ENCODE measurements at places on chromosomes 2 and 18. TPM values are rescaled to one million over a fixed set of nuclear protein-coding genes. Genes with fewer than 3 reads are reported as not detected.

DNA sequence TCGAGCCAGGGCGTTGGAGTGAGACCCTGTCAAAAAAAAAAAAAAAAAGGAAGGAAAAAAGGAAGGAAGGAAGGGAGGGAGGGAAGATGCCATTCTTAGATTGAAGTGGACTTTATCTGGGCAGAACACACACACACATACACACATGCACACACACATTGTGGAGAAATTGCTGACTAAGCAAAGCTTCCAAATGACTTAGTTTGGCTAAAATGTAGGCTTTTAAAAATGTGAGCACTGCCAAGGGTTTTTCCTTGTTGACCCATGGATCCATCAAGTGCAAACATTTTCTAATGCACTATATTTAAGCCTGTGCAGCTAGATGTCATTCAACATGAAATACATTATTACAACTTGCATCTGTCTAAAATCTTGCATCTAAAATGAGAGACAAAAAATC is 564 bp upstream of the TTR start:
- H3K27ac ChIP-seq = no peak overlapping the region
- no peaks in the 10 kb centered on the region for H3K4me1 ChIP-seq
- peaks cover 22% of the 10 kb centered on the region for H3K27me3 ChIP-seq

DNA sequence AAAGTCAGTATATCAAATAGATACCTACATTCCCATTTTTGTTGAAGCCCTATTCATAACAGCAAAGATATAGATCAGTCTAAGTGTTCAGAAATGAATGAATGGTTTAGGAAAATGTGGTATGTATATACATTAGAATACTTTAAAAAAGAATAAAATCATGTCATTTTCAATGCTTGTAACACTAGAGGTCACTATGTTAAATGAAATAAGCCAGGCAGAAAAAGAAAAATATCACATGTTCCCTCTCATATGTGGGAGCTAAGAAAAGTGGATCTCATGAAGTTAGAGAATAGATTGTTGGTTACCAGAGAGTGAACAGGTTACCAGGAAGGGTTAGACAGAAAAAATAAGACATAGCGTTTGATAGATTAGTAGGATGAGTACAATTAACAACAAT is 1111.0 kb upstream of the SLC39A10 start:
- H3K4me1 ChIP-seq = no peaks in the 10 kb centered on the region
- no peaks in the 10 kb centered on the region for H3K36me3 ChIP-seq
- H3K27me3 ChIP-seq = no peaks in the 10 kb centered on the region
- no peak for DNase-seq

DNA sequence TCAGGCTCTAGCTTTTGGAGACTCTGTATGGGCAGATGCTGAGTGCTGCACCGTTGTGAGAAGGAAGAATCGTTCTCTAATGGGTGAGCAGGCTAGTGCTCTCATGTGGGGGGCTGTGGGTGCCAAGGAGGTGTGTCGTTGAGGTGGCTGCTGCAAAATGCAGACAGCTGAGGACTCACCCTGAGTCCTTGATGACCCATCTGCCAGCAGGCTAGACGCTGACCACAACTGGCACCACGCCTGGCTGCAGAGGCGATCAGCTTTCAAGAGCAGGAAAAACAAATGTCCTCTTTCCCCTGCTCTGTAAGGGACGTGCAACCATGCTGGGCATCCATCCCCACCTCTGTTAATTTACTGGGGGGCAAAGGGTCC is 48.2 kb downstream of the HAUS1 start:
- H3K27me3 ChIP-seq = no peaks in the 10 kb centered on the region
- DNase-seq = no peak
- peaks cover 51% of the 10 kb centered on the region for H3K4me1 ChIP-seq
- peaks cover 3% of the 10 kb centered on the region for H3K36me3 ChIP-seq

DNA sequence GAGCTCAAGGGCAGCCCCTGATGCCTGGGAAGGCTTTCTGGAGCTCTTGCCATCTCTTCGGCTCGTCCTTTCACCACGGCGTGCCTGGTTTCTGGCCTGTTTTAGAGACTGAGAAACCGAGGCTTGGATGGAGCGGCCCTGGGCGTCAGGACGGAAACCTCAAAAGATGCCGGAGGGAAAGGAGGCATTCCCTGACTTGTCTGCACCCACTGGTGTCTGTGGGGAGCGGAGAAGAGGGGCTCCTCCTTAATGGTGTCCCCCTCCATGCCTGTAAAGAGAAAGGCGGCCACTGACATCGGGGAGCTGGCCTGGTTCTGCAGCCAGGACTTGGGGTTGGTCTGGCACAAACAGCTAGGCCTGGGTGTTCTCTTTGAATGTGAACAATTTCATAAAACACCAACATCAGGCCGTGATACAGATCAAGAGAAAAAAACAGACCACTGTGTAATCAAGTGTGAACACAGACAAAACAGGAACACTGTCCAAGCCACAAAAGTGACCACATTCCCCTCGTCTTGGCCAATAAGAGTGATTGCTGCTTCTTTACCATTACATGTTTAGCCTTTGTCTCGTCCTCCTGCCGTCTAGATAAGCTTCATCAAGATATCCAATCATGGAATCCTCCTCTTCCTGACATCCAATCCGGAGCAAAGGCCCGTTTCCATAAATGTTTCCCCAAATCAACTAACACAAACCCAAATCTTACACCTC is 633 bp upstream of the ILKAP start:
- no peak for DNase-seq
- H3K4me1 ChIP-seq = peaks cover 17% of the 10 kb centered on the region
- peak overlapping the region; percentile 85 for H3K4me3 ChIP-seq
- peak overlapping the region; percentile 91 for H3K27ac ChIP-seq
- no peaks in the 10 kb centered on the region for H3K36me3 ChIP-seq

DNA sequence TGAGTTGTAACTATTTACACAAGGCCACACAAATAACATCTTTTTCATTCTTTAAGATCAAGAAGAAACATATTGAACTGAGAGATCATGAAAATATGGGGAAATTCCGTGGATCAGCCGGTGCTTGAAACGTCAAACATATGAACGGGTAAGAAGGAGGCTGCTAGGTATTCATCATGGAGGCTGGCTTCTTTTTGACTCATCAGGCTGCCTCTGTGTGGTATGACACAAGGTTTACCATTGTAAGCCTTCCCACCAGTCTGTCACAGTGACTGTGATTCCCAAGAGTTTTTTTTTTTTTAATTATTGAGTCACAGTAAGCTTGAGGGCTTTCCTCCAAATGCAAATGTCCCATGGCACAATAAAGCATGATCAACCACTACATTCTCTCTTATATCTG is 506.9 kb downstream of the BCL11A start:
- H3K27ac ChIP-seq = no peak overlapping the region
- H3K4me3 ChIP-seq = no peak overlapping the region
- no peaks in the 10 kb centered on the region for H3K27me3 ChIP-seq
- DNase-seq = no peak
- H3K4me1 ChIP-seq = no peaks in the 10 kb centered on the region
- H3K36me3 ChIP-seq = no peaks in the 10 kb centered on the region

GRCh38 chr2:131584380-131584779 is 56.7 kb downstream of the CCDC74A start:
- H3K4me3 ChIP-seq = no peak overlapping the region
- DNase-seq = no peak
- peaks cover 79% of the 10 kb centered on the region for H3K27me3 ChIP-seq
- peaks cover 5% of the 10 kb centered on the region for H3K36me3 ChIP-seq
- no peak overlapping the region for H3K27ac ChIP-seq

DNA sequence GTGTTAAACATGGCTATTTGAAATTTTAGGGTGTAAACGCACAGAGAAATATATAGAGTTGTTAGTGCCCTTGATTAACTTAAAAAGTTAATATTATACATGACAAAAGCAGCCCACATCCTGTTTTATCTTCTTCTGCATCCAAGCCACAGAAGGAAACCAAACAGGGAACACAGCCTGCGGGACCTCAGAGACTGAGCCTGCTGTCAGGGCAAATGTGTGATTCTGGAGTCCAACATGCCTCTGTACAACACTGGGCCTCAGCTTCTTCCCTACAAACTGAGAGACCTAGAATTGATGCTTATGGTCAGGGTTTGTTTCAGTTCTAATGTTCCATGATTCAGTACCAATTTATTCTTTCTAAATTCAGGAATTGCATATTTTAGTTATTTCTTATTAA is 404.7 kb downstream of the FBXO15 start:
- no peak for DNase-seq
- H3K4me3 ChIP-seq = no peak overlapping the region
- H3K4me1 ChIP-seq = no peaks in the 10 kb centered on the region
- no peaks in the 10 kb centered on the region for H3K36me3 ChIP-seq
- no peaks in the 10 kb centered on the region for H3K27me3 ChIP-seq
- H3K27ac ChIP-seq = no peak overlapping the region

DNA sequence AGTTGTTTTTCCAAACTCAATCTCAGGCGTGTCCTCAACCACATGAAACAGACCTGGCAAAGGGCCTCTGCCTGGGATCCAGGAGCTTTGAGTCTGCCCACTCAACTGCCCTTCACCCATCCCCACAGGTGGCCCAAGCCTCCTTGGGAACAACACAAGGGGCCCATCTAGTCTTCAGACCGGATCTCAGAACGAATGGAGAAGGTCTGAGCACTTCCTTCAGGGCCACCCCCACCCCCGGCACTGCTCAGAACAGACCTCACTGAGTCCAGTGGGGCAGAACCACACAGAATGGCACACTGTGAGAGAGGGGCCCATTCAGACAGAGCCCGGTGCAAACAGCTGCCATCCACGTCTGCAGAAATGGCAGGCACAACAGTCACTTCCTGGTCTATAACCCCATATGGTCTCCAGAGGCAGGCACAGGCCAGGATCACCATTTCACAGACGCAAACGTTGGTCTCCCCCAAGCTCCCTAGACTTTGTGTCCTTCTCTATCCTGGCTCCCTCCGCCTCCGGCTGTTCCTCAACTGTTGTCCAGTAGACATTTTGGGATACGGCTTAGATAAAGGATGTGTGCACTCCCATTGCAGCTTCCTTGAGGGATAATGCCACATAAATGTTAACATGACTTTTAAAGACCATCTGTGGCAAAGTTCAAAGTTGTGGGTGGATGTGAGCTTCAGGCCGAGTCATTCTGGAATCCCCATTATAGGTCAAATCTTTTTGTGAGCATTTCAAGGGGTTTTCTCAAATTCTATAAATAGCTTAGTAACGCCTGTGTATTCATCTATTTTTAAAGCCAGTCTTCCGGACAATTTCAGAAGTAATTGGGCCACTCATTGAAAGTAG is 149.7 kb downstream of the SMAD7 start:
- H3K27ac ChIP-seq = no peak overlapping the region
- no peaks in the 10 kb centered on the region for H3K36me3 ChIP-seq
- peaks cover 24% of the 10 kb centered on the region for H3K4me1 ChIP-seq
- no peaks in the 10 kb centered on the region for H3K27me3 ChIP-seq
- H3K4me3 ChIP-seq = peak overlapping the region; percentile 55
- DNase-seq = no peak

- peak; percentile 12 for DNase-seq
- peak within 1 kb of the TSS; percentile 92 for H3K4me3 ChIP-seq
- peak within 1 kb of the TSS; percentile 86 for H3K27ac ChIP-seq
- peaks cover 27% of the 10 kb centered on the region for H3K4me1 ChIP-seq
- H3K36me3 ChIP-seq = peaks cover 5% of the 10 kb centered on the region
Measured at GRCh38 chr2:45651415-45652089, at the start of gene PRKCE. Gene PRKCE (plus strand): TSS chr2:45651675.

- peaks cover 79% of the 10 kb centered on the region for H3K27me3 ChIP-seq
- H3K36me3 ChIP-seq = peaks cover 2% of the 10 kb centered on the region
- no peak overlapping the region for H3K27ac ChIP-seq
- no peak for DNase-seq
- peaks cover 8% of the 10 kb centered on the region for H3K4me1 ChIP-seq
Measured at GRCh38 chr2:119426801-119427395, 4.8 kb upstream of the TMEM37 start.

GRCh38 chr2:127659408-127660290 is 13.7 kb downstream of the GPR17 start:
- DNase-seq = no peak
- no peak overlapping the region for H3K4me3 ChIP-seq
- H3K36me3 ChIP-seq = no peaks in the 10 kb centered on the region

DNA sequence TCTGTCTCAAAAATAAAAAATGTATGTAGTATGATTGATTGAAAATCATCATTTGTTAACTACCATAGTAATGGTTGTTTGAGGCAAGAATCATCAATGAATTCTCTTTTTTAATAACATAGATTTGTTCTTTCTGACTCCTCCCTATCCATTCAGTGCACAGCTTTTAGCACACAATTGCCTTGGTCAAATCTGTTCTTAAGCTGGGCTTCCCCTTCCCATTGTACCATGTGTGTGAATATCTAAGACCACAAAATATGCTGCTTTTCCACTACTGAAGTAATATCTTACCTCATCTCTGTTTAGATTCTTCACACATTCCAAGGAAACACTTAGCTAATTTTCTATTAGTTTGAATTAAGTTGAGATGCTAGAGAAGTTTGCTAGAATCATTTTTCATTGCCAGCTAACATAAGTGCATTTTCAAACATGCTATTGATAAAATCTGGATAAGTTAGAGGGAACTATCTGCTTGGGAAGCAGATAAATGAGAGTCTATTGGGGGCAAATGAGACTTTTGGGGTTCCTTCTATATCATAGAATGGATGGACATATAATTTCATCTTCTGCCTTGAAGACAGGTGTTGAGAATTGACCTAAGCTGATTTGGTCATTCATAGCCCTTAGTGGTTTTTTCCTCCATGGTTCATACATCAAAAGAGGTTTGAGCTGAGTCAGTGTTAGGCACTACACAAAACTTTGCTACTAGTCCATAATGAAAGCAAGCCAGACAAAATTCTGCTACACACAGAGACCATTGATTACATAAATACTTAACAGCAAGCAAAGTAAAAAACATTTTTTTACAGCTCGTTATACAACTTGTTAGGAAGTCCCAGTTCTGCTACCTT is 231.9 kb downstream of the PLCL1 start:
- H3K36me3 ChIP-seq = no peaks in the 10 kb centered on the region
- no peak overlapping the region for H3K4me3 ChIP-seq
- peaks cover 14% of the 10 kb centered on the region for H3K4me1 ChIP-seq
- no peak overlapping the region for H3K27ac ChIP-seq
- DNase-seq = no peak

DNA sequence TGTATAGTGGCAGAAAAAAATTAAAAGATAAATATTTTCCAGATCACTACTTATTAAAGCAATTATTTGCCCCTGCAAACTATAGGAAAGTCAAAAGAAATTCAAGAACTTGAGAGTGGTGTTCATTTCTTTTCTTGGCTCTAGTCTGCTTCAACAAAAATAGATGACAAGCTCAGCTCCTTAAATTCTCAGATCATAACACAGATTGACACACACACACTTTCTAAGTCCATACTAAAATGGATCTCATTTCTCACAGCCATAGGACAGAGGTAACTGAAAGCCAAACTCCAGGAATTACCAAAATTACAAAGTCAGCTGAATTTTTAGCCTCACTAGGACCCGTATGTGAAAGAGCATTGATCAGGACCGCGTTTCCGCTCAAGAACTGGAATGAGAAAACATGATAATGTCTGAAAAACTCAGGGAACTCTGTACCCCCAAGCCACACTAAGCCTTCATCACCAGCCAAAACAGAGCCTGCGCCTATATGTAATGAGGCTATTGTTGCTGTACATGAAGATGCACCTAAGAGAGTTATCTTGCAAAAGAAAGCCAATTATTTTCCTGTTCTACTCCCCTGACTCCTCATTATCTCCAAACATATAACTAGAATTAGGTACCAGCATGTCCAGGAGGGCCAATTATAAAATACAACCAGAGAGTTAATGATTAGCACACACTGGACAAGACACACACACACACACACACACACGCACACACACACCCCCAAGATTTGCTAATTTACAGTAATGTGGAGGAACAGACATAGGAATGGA is 16.5 kb upstream of the EFR3B start:
- no peak for DNase-seq
- H3K27me3 ChIP-seq = peaks cover 23% of the 10 kb centered on the region

The IL37 gene
- total RNA-seq = not detected

The AMER3 gene
- total RNA-seq = not detected

The ALPG gene
- not detected for total RNA-seq

The CD28 gene
- total RNA-seq = 174 TPM

The MRO gene
- not detected for total RNA-seq

The WNT10A gene
- total RNA-seq = 14.4 TPM

The SRD5A2 gene
- total RNA-seq = not detected

The COLEC11 gene
- not detected for total RNA-seq

The RBM43 gene
- total RNA-seq = 11.6 TPM
